ENCODE measurements at places on chromosomes 3 and 15.

GRCh38 chr3:156378871-156379270 lies 176.0 kb downstream of the SSR3 start:
- DNase-seq = no peak

DNA sequence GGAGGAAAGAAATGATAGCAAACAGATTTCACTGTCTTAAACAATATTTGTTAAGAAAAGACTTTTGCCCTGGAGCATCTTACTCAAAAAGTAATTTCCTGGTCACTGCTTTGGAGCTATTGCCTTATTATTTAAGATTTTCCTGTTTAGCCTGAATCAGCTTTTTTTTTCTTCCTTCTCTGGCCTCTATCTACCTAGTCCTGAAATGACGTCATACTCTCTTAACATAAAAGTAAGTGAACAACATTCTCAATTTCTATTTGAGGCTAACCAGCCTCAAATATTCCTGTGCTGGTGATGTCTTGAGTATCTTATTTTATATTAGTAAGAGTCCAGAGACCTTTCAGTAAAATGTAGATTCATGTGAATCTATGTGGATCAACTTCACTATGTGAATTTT lies 221.9 kb upstream of the ALCAM start:
- no peak for DNase-seq

GRCh38 chr3:43559961-43560360 lies 61.9 kb downstream of the ANO10 start:
- DNase-seq = no peak

DNA sequence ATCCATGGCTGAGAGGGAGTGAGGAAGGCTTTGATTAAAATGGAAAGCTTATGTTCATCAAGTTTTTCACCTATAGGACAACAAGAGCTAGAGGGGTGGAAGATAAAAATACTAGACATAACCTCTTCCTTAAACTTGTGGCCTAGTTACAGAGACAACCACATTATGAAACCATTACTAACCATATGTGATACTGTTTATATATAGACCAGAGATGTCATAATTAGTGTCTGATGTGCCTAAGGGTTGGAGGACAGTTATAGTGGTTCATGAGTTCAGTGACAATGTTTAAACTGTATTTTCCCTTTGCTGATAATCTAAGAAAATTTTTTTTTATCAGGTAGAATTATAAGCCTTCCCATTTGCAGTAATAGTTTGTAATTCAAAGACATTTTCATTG lies 23.7 kb downstream of the PHLDB2 start:
- peak; percentile 24 for DNase-seq

- no peak for DNase-seq
Observed at GRCh38 chr15:56440214-56440770, 24.6 kb downstream of the MNS1 start.

GRCh38 chr3:12817343-12817710 lies 20.8 kb downstream of the CAND2 start:
- no peak for DNase-seq

DNA sequence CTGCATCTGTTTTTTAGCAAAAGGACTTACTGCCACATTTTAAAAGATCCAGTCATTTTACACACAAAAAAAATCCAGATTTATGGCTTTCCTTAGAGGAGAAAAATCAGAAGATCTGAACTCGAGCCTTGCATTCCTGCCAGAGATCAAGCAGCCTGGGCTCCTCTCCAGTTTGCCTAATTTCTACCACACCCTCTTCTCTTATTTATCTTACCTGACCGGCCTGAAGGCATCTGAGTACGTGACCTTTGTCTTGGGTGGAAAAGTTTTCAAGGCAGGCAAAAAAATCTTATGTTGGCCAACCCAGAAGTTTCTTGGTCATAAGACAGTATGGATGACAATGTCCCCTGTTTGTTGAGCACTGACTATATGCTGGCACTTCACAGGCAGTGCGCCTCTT lies 60.3 kb downstream of the CHRD start:
- no peak for DNase-seq

DNA sequence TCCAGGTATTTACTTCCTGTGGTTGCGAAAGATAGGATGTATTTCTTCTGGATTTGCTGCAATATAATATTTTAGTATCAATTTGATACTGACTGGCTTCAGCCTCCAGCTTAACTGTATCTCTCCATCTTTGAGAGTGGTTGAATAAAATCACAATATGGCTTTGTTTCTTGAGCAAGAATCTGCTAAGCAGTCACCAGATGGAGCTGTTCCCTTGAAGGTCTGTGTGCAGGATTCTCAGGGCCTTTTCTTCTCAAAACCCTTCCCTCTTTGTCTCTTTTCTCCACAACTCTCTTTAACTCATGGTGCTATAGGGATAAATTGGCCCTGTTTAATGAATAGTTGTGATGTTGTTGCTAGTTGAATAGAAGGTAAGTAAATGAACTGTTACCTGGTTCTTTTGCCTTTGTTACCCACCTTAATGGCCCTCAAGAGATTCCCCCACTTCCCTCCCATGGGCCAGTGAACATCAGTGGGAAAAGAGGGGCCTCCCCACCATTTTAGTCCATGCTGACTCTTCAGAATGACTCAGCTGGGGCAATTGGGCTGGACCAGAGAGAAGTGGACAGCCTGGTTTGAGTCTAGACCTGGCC lies 34.8 kb upstream of the RAB6B start:
- peak; percentile 41 for DNase-seq

DNA sequence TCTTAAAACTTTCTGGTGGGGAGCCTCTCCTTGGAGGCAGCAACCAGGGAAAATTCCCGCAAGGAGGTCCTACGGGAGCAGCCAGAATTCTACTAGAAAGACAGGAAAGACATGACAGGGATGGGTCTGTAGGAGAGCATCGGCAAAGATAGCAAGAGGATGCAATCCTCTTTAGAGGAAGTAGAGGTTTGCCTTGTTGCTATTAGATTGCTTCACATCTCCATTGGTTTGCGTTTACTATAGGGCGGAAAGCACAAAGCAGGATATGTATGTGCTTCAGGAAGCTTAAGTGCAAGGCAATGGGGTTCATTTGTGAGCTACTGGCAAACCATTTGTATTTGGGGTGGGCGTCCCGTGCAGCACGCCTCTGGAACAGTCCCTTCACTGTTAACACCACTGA lies 193.0 kb downstream of the RORA start:
- DNase-seq = peak; percentile 0

DNA sequence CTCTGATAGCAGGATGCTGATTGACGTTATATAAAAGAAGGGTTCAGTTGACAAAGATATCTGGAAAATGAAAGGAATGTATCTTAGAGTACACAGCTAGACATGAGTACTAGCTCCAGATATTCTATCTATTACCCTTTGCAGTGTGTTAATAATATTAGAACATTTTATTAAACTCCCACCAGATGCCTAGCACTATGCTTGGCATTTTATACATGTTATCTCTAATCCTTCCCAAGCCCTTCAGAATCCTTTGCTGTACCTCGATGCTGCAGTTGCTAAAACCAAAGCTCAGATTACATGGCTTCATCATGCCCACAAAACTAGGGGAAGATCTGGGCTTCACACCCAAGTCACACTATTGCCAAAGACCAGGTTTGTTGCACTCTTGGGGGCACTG lies 350.1 kb upstream of the AZI2 start:
- no peak for DNase-seq

DNA sequence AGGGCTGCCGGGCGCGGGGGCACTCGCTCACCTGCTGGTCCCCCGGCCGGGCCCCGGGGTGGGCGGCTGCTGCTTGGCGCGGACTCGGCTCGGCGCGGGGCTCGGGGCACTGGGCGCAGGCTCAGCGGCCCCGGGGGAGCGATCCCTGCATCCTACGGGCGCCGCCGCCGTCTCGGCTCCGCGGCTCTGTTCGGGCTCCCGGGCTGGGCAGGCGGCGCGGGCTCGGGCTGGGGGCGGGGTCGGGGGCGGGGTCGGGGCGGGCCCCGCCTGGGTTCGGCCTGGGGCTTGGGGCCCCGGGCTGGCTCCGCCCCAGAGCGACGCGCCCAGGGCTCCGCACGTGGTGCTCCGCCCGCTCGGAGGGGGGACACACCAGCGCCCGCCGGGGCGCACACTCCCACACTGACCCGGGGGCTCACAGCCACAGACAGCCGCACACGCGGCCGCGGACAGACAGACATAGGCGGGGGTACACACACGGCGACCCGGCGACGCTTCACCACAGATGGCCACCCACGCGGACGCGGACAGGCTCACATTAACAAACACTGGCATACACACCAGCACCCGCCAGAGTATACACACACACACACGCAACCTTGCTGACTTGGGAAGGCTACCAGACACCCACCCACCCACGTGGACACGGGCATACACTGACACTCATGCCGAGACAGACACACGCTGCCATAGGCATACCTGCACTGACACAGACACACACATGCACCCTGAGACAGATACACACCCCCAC lies at the start of gene SCN5A:
SCN5A (minus strand) TSS at position 188 of the 748 bp plus-strand sequence. CDS start 16,380 bp downstream, outside the sequence.
- DNase-seq = no peak

- no peak for DNase-seq
Observed at GRCh38 chr3:193917158-193917557, 218.8 kb upstream of the HES1 start.

DNA sequence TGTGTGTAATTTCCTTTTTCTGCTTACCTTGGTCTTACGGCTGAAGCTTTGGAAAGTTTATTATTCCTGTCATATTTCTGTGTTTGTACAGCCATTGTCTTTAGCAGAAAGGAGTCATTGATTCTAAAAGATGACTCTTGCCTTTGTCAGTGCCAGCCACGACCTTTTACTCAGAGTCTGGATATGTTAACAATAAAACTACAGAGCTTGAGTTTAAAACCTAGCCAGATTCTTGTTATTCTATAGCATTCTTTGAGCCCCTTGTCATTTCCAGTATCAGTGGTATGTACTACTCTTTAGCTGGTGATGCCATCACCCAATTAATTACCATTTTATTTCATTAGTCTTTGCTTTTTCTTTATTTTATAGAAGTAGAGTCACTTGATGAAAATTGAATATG lies 142.4 kb downstream of the TCF12 start:
- DNase-seq = no peak

- DNase-seq = no peak
Observed at GRCh38 chr15:100263721-100264455, 77.9 kb downstream of the ADAMTS17 start.

GRCh38 chr3:73611176-73611575 lies 13.6 kb downstream of the PDZRN3 start:
- no peak for DNase-seq

DNA sequence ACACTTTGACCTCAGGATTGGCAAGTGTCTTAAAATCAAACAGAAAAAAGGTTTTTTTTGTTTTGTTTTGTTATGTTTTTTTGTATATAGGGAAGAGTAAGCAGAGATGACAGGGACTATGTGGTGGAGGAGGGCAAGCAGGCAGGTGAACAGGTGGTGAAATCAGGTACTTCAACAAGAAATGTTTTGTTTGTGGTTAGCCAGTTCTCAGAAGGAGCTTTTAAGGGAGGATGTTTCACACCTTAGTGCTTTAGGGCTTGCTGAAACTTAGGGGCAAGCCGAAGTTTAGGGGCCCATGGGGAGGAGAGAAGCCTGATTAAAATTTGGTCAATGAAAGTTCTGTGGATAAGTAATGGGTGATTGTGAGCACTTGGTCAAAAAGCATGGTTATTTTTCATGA lies 370.7 kb upstream of the SLCO3A1 start:
- DNase-seq = no peak

GRCh38 chr3:110069761-110070160 lies 732.4 kb upstream of the DPPA4 start:
- no peak for DNase-seq

DNA sequence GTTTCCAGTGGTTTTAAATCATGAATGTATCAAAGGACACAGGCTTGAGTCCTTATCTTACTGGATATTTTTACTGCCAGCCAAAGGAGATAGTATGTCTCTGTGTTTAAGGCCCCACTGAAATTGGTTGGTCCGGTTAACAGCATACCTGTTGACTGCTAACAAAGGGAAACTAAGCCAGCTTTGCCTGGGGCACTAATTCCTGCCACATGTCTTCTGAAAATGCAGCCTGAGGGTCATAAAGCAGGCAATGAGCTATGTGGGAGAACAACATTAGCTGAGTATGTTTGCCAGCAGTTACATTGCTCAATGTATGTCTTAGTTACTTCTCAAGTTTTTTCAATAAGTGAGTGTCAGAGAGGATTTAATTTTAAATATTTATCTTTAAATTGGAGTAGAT lies 12.4 kb downstream of the PLS1 start:
- DNase-seq = no peak

GRCh38 chr3:107976202-107976800 lies 114.5 kb downstream of the CD47 start:
- DNase-seq = no peak

DNA sequence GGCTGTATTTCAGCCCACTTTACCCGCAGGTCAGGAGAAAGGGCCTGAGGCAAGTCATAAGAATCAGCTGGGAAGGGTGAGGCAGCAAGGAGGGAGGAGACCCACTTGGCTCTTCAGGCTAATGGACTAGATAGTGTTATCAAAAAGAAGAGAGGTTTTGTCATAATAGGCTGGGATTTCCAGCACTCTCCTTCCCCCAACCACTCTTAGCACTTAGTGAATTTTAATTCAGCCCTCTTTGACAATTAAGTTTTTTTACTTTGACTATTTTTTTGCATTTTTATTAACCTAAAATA lies 771 bp downstream of the MPI start:
- no peak for DNase-seq

DNA sequence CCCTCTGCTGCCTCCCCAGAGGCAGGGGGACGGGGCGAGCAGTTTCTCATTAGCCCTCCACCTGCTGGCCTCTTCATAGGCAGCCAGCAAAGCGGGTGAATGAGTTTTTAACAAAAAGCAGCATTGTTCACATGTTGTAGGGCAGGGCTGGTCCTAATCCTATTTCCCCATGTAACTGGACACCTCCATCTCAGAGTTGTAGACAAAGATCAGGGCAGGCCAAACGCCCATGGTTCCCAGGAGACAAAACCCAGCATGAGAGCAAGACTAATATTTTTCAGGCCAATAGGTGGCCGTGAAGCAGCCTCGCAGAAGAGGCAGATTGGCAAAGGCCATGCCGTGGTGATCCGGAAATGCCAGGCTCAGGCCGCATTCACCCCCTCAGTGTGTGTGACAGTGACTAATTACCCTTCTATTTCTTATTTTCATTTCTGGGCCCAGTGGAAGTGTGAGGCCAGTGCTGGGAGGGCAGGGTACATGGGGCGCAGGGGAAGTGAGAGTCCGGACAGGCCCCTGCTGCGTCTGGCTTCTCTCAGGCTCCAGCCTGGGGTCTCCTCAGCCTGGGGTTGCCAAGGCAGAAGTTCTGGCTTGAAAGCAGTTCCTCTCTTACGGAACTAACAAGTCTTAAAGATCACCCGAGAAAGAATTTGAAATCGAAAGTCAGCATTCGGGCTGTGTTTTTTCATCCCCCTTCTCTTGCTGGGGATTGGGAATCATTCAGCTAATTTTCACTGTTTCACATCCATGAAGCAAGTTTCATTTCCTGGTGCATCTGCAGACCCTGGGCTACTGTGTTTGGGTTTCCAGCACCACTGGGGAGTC lies 64.8 kb downstream of the BOC start:
- DNase-seq = no peak

- DNase-seq = peak; percentile 55
Observed at GRCh38 chr3:127224118-127224517, 31.2 kb downstream of the PRR23E start.

- DNase-seq = no peak
Observed at GRCh38 chr3:66803721-66804695, 194.1 kb upstream of the KBTBD8 start.
